ENCODE measurements at places on chromosomes 1 and 21. TPM values are rescaled to one million over a fixed set of nuclear protein-coding genes. Genes with fewer than 3 reads are reported as not detected.

Gene TMEM79
- total RNA-seq = 3.9 TPM

Gene MED8
- total RNA-seq = 25.2 TPM

Gene RAB3B
- 35.5 TPM for total RNA-seq

- DNase-seq = no peak
Observed at GRCh38 chr1:53295295-53295694, 32.6 kb downstream of the LRP8 start.

DNA sequence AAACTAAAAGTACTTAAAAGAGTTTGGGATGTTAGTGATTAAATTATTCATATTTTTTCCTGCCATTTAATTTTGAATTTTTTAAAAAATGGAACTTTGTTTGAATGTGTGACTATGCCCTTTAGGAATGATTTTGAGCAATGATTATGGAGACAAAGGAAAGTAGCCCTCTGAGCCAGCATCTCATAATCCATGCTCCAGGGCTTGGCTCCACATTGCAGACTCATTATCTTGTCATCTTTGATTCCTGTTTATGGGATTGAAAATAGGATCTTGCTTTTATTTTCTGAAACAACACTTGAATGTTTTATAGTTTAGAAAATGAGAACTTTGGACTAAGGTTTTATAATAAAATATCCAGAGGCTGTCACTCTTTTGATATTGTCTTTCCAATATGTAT lies 14.5 kb downstream of the AXDND1 start:
- DNase-seq = no peak
